Effector CD8-positive, alpha-beta T cell (primary cell): ENCODE measurements at places on chromosomes 16 and 17.

- peak; percentile 82 for DNase-seq
Observed at GRCh38 chr17:979539-980405, at the start of gene NXN. TSS of gene NXN (minus strand) at chr17:979776.

- DNase-seq: no peak
Observed at GRCh38 chr17:82060001-82060380, 5.6 kb downstream of the DUS1L start.

- DNase-seq: no peak
Observed at GRCh38 chr17:29050176-29050575, 7.2 kb downstream of the PIPOX start.

GRCh38 chr17:65589321-65589720, 27.9 kb upstream of the AXIN2 start:
- DNase-seq: no peak

- no peak for DNase-seq
Observed at GRCh38 chr17:83145831-83146230, 66.4 kb downstream of the METRNL start.

- DNase-seq: no peak
Observed at GRCh38 chr17:48100591-48101011, 677 bp downstream of the CBX1 start.

DNA sequence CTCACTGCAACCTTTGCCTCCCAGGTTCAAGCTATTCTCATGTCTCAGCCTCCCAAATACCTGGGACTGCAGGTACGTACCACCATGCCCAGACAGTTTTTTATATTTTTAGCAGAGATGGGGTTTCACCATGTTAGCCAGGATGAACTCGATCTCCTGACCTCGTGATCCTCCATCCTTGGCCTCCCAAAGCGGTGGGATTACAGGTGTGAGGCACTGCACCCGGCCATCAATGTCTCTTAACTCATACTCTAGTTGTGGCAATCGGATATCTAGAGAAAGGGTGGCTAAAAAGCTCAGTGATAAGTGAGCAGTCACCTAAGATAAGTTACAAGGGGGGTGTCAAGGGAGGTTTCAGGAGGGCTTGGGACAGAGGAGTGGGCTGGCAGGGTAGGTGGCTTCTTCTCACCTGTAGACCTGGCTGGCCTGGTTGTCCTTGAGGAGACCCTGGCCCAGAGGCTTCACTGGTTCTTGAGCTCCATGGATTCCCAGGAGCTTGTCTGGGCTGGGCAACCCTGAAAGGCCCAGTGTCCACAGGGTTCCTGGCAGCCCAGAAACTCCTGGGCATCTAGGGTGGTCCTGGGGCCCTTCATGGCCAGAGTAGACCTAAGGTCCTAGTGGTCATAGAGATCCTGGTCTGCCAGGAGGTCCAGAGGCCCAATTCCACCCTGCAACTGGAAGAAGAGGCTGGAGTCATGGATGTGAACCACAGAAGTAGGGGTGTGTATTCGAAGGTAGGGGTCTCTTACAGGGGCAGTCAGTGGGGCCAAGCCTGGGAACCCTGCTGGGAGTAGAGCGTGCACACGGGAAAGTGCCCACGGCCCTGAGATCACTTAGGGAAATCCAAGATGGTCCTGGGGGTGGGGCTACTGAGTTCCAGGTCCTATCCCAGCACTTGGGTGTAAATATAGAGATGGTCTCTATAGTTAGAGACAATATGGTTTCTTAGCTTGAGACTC, 12.7 kb upstream of the IGFBP4 start:
- DNase-seq: no peak

- no peak for DNase-seq
Observed at GRCh38 chr16:82653550-82654511, 27.1 kb downstream of the CDH13 start.

GRCh38 chr16:52805559-52806168, 247.0 kb downstream of the CHD9NB start:
- DNase-seq: no peak

DNA sequence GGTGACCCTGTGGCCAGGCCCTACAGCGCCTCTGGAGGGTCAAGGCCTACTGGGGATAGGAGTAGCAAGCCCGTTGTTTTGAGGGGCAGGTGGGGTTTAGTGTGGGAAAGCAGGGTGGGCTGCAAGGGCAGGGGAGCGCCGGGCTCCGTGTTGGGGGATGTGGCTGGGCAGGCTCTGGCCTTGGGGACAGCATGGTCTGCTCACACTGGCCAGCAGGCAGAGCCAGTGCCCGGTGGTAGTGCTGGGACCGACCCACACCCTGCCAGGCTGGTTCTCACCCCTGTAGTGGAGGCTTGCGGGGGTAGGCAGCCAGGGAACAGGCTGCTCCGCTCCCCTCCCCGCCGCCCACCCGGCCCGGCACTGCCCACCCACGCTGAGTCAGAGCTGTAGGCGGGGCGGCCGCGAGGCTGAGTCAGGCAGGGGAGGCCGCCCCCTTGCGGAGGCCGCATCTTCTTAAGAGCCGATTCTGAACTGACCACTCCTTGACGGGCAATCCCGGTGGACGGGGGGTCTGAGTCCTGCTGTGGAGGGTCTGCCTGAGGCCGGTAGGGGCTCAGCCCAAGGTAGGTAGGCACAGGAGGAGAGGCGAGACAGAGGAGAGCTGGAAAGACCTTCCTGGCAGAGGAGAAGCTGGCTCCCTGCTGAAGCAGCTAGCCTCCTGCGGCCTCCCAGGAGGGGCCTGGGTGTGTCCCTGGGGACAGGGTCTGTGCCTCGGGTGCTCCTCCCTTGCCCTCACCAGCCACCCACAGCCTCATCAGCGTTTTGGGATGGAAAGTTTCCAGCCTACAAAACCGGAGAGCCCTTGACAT, 62.4 kb downstream of the BAIAP2 start:
- DNase-seq: peak; percentile 21

DNA sequence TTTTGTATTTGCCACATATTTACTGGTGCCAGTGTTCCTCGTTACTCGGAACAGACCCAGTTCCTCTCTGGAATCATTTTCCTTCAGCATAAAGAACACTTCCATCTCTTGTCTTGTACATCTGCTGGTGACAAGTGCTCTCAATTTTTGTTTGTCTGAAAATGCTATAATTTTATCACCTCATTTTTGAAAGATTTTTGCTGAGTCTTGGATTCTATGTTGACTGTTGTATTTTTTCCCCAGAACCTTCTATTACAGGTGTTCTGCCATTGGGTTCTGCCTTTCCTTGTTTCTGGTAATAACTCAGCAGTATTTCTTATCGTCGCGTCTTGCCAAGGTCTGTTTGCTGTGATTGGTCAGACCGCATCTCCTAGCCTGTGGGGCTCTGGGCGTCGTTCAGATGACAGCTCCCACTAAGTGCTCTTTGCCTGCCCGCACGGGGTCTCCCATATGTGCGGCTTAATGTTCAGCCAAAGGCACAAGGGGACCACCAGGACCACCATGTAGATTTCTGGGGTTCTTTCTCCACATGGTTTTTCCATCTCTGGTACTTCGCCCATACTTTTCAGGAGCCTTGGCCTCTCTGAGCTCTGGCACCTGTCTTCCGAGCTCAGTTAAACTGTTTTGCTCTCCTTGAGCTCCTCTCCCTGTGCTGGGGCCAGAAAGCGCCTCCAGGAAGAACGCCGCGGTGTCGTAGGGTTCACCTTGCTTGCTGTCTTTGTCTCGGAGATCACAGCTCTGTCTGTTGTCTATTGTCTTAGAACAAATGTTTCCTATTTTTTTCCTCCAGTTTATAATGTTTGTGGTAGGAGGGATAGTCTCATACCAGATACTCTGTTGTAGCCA, 80.0 kb downstream of the METRNL start:
- DNase-seq: no peak

- no peak for DNase-seq
Observed at GRCh38 chr17:73625991-73626673, 18.1 kb downstream of the SDK2 start.

DNA sequence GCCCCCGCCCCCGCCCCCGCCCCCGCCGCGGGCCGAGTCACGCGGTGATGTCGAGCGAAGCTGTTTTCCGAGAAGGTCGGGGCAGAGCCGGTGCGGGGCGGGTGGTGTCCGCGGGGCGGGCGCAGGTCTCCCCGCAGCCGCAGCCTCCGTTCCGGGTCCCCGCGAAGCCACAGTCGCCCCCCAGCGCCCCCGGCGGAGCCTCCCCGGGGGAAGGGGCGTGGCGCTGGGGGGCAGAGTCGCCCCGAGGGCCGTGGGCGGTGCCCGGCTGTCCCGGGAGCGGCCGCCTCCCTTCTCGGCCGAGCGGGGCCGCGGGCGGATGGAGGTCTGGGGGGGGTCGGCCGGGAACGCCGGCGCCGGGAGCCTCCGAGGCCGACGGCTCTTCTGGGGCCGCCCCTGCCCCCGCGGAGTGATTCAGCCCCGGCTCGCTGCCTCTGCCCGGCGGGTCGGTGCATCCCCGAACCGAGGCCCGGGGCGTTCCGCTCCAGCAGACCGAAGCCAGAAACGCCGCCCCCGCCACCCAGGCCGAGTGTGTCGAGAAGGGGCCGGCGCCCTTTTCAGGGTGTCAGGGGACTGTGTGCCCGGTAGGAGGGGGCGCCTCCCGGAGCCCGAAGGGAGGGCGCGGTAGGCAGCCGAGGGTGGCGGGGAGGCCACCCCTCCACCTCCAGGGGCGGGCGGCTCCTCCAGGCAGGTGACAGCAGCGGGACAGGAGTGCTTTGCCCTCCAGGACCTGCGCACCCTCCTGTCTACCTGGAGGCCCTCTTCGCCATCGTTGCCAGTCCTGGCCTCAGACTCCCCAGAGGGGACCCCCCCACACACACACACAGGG, 1.7 kb downstream of the METRNL start:
- DNase-seq: no peak

- DNase-seq: no peak
Observed at GRCh38 chr16:88003316-88003715, 52.1 kb downstream of the BANP start.

DNA sequence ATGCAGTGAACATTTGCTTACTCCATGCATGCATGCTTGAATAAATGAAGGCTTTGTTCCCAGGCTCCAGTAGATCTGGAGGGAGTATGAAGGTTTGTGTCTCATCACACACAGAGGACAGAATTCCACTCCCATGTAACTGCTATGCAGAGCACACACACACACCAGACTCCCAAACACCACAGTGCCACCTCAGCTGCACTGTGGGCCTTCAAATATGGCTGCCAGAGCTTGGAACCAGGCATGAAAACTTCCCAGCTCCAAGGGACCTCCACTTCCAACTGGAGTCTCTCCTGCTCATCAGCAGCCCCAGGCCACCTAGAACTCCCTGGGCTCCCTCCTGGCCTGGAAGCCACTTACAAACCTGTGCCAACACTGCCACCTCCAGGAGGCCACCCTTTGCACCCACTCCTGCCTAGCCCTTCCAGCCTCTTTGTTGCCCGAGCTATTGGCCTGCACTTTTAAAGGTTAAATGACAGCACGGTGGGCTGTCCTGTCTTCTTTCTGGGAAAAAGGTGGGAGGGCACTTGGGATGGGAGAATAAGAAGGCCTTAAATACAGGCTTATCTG, 151.2 kb downstream of the ZNF423 start:
- no peak for DNase-seq

GRCh38 chr16:68289202-68289601, 21.5 kb downstream of the SLC7A6OS start:
- DNase-seq: no peak

- DNase-seq: no peak
Observed at GRCh38 chr16:84739349-84740124, 39.7 kb downstream of the USP10 start.
